ENCODE measurements at places on chromosomes 2 and 18. TPM values are rescaled to one million over a fixed set of nuclear protein-coding genes. Genes with fewer than 3 reads are reported as not detected.

DNA sequence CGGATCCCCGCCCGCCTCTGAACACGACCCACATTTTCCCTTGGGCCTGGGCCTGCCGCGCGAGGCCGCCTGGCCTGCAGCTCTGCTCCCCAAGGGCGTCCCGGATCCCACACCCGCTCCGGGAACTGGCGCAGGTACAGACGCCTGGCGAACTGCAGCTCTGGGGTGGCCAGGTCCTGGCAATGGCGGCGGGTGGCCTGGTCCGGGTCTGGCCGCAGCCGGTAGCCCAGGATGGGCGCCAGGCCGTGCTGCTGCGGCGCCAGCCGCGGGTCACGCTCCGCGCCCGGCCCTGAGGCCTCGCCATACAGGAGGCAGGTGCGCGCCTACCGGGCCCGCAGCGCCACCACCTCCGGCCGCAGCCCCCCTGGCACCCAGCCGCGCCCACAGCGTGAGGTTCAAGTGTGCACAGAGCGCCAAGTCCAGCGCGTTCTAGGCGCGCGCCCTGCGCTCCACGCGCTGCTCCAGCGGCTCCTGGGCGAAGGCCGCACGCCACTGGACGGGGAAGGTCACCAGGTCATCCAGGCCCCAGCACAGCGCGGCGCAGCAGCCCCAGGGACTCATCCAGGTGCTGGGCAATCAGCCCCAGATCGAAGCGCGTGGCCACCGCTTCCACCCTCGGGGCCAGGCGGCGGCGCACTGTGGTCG, 9.5 kb downstream of the AQP12A start:
- no peak for DNase-seq

GRCh38 chr2:108534584-108535356, 500 bp downstream of the LIMS1 start:
- DNase-seq: no peak

Gene PXDN
- polyA plus RNA-seq: 1.3 TPM

GRCh38 chr2:105443617-105444598, 45.1 kb upstream of the FHL2 start:
- DNase-seq: no peak

GRCh38 chr2:218260166-218260565, 649 bp upstream of the GPBAR1 start:
- DNase-seq: no peak

Gene FAM124B
- polyA plus RNA-seq: not detected

Measured in naive B cell (primary cell).